ENCODE measurements at places on chromosomes 6 and 20.

GRCh38 chr20:46599227-46599987 lies 49.0 kb upstream of the OCSTAMP start:
- DNase-seq = no peak

- DNase-seq = no peak
These were observed 4.3 kb downstream of the CDC25B start for GRCh38 chr20:3800256-3800877.

- no peak for DNase-seq
These were observed 87.6 kb downstream of the BTBD9 start for GRCh38 chr6:38552121-38552520.

GRCh38 chr6:158780246-158780884 lies 38.8 kb downstream of the EZR start:
- DNase-seq = no peak

- DNase-seq = no peak
These were observed 194.0 kb downstream of the ARHGAP18 start for GRCh38 chr6:129516005-129516404.

DNA sequence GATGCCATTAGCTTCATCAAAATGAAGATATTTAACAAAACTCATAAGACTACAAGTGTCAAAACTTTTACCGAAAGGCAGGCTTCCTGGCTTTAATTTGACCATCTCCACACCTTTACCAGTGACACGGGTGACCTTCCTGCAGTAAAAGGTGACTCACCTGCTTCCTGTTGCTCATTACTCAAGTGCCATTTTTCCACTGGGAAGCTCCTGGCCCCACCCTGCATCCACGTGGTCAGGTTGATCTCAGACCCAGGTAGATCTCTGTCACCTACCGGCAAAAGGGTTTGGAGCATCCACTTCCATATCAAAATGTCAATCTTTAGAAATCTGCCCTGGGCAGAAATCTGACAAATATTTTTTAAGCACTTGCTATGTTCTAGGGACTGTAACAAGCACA lies 31.9 kb upstream of the CDH4 start:
- DNase-seq = no peak

- DNase-seq = no peak
These were observed 60.2 kb downstream of the UBE2V1 start for GRCh38 chr20:50052550-50053361.

Data from stimulated activated CD4-positive, alpha-beta T cell treated with anti-CD3 and anti-CD28 coated beads, Interleukin-4, amount 100 ng/mL, for 48 hours (primary cell).